ENCODE measurements at places on chromosomes 6 and 20.

DNA sequence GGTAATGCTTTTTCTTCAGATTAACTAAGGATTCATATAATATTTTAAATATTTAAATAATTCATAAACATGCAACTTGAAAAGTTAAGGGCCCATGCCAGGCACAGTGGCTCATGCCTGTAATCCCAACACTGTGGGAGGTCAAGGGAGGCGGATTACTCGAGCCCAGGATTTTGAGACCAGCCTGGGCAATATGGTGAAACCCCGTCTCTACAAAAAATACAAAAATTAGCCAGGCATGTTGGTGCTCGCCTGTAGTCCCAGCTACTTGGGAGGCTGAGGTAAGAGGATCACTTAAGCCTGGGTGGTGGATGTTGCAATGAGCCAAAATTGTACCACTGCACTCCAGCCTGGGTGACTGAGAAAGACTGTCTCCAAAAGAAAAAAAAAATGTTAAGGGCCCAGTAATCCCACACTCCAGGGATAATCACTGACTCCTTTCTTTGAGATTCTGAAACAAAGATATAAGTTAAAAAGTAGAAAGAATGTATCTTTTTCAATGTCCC lies 7.9 kb upstream of the RIN2 start:
- no peak for DNase-seq

- DNase-seq = no peak
Measured at GRCh38 chr6:84796343-84796742, 31.9 kb upstream of the TBX18 start.

GRCh38 chr6:129750360-129750759 lies 40.4 kb upstream of the ARHGAP18 start:
- no peak for DNase-seq

DNA sequence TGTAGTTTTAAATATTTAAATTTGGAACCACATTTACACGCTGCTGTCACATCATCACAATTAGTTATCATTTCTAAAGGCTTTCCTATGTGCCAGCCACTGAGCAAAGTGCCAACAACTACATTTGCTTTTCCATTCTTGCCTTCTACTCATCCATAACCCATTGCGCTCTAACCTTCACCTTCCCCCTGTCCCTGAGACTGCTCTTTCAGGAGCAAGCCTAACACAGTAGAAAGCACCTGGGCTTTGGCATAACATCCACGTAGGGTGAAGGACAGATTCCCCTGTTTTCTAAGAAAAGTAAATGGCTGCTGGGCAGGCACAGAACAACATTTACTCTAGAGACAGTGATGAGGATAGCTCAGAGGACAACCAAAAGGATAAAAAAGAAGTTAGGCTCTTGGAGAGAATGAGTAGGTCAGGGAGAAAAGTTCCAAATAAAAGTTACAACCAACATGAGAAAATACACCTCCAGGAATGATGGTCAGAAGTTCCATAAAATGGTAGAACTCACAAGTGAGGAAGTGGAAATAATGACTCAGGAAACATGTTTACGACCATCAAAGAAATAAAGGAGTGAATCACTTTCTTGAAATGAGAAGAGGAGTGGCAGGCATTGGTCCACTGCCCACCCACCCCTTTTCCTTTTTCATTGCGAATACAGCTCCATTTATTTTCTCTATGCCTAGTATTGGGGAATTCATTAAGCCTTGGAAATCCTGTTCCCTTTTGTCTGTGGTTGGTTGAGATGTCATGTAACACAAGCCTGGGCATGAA lies 77.2 kb downstream of the PFDN4 start:
- DNase-seq = no peak

DNA sequence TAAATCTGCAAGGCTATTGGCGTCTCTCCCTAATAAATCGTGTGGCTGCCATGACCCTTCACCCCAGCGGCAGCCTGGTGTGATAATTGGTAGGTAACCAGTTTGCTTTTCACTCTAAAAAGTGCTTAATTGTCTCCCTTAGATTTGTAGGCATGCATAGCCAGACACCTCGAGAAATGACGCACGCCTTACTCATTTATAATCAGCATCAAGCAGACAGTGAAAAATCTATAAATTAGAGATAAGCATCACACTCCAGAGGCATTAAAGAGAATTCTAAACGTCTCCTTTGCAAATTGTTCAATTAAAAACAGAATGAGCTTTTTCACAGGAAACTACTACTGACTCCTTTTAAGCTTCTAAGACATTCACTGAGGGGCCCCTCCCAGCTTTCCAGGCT lies 110.2 kb upstream of the RPS6KA2 start:
- DNase-seq = no peak

DNA sequence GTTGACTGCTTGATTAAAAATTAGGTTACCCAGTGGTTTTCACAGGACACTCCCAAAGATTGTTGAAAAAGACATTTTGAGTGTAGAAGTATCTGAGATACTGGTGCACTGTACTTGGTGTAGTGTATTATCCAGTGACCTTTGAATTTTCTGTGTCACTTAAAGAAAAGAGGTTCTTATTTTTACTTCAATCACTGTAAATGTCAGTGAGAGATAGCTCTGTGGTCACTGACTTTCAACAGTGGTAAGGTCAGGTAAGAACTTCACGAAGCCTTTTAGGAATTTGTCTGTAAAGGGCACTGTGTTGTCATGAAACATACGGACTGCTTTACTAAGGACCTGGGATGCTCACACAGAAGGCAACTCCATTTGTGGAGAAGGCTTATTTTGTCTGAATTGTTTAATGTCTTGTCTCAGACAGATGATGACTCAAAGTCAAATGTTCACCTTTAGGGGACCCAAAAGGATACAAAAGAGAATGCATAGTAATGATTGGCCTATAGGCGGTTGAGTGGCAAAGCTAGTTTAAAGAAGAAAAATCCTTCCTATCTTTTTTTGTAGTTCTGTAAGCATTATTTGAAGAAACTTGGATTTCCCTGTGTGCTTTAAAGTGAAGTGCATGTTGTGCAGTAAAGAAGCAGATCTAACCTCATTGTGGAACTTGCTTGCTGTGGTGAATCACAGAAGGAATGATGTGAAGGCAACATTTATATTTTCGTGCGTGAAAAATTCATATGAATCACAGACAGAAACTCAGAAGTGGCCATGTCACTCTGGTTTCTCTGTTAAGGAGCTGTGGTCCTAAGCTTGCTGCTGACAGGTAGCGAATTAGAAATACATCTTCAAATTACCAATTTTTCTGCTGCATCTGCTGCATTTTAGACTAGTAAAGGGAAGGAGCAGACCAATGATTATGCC lies 47.3 kb downstream of the ZFAND3 start:
- no peak for DNase-seq

DNA sequence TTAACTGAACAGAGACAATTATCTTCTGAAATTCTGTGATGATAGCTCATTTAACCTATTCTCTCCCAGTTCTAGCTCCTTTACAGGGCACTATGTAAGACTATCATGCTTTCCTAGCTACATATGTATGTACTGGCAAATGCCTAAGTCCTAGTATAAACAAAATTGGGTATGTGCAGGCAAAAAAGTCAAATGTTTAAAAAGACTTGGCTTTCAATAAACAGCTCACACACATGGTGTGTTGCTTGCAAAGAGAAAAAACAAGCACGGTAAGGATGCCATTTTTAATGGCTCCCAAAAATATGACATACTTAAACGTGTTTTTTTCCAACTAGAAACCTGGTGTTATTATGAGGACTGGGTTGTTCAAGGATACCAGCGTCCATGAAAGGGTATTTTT lies 44.8 kb downstream of the TOMM6 start:
- no peak for DNase-seq

DNA sequence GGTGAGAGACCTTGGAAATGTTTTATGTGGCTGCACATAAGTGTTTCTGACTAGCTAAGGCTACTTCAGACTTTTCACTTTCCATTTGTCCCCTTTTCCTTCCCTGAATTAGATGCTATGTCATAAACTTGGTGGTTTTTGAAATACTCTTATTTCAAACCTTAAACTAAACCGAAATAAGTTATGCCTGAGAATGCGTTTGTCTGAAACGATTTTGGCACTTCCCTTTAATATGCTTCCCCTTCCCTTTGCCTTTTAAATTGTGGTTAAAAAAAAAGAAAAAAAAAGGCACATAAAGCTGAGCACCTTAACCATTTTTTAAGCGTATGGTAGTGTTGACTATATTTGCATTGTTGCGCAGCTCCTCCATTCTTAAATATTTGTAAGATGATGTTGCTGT lies 14.3 kb downstream of the ZNF451 start:
- DNase-seq = no peak

- no peak for DNase-seq
Measured at GRCh38 chr20:45034436-45034835, 66.5 kb downstream of the KCNS1 start.

GRCh38 chr6:1346558-1347091 lies 34.7 kb downstream of the FOXQ1 start:
- no peak for DNase-seq

DNA sequence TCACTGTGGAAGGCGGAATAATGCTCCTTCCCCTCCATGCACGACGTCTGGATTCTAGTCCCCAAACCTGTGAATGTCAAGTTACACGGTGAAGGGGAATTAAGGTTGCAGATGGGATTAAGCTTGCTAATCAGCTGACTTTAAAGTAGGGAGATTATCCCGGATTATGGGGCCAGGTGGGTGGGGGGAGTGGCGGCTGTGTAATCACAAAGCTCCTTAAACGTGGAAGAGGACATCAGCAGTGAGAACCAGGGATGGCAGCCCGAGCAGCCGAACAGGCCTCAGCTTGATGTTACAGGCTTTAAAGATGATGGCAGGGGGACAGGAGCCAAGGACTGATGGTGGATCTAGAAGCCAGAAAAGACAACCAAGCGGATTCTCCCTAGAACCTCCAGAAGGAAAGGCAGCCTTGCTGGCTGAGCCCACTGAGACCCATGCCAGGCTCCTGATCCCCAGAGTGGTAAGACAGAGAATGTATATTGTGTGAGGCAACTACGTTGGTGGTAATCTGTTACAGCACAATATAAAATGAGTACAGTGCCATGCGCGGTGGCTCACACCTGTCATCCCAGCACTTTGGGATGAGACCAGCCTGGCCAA lies 117.5 kb downstream of the SCML4 start:
- DNase-seq = no peak

GRCh38 chr6:52574709-52575501 lies 2.0 kb downstream of the TRAM2 start:
- DNase-seq = no peak

DNA sequence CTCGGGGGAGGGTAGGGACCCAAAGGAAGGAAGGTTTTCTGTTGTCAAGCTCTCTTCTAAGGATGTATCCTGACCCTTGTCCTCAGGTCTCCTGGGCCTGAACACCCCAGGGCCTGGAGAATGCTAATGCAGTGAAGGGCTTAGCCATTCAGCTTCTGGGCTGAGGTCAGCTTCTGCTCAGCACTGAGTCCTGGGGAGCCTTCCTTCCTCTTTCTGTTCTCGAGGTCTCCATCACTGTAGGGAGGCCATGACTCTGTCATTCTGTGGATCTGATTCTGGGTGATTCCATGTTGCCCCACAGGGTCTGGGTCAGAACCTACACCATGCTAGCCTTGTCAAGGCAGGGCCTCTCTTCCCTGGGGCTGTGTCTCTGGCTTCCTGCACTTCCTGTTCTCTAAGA lies 712.7 kb downstream of the DHX35 start:
- DNase-seq = no peak

- DNase-seq = no peak
Measured at GRCh38 chr6:67633058-67633457, 1002.0 kb upstream of the ADGRB3 start.

DNA sequence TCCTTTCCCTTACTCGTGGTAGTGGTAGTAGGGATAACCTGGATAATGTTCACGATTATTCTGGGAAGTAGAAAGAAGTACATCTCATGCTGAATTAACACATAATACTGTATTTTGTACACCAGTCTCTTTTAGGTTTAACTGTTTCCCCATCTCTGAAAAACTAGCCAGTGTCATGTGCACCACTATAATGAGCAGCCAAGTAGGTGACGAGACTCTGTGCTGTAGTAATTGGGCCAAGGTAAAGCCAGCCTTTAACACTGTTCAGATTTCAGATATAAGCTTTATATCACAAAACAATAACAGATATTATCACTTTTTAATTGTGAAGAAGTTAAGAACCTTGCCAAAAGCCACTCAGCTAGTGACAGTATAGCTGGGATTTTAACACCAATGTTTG lies 100.9 kb upstream of the ENPP5 start:
- no peak for DNase-seq

DNA sequence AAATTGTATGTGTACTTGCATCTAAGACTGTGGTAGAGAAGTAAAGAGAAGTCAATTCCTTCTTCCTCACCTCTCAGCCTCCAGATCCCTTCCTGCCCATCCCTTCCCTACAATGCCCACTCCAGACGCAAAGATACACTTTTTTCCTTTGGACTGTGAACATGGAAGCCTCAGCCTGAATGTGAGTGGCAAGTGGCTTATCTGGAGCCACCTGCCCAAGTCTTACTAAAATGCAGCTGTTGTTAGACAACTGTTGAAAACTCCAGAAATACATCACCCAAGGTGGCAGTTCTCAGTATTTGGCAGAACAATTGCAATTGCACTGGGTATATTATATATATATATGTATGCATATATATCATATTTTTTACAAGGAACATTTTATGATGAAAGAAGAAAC lies 7.5 kb downstream of the VGLL2 start:
- no peak for DNase-seq

DNA sequence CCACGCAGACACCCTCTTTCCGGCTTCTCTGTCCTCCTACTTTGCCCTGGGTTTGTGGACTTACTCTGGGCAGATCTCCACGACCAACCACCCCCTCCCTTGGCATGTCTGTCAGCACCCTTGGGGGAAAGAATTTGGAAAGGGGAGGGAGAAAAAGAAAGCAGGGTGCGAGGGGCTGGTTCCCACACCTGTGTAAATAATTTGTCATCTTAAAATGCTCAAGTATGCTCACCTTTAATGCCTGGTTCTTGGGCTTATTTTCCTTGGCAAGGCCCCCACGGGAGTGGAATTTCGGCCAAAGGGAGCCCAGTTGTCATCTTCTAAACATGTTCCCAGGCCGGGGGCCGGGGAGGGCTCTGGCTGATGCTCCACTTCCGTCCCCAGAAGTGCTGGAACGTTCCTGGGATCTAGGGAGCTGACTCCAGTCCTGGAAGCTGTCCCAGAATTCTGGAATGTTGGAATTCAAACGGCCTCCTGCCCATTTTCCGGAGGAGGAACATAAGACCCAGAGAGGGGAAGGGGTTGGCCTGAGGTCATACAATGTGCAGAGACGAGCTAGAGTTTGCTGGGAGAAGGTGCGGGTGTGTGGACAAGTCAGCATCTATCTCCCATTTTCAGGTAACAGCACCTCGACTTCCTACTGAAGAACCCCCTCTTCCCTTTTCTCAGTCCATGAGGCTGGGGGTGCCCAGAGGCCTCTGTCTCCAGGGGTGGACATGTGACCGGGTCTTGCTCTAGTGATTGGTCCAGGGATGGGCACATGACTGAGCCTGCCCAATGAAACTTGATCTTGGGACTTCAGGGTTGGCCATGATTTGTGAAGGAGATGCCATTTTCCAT lies 122.3 kb downstream of the CEBPB start:
- peak; percentile 81 for DNase-seq

- DNase-seq = no peak
Measured at GRCh38 chr6:43547222-43547621, 28.6 kb downstream of the XPO5 start.

DNA sequence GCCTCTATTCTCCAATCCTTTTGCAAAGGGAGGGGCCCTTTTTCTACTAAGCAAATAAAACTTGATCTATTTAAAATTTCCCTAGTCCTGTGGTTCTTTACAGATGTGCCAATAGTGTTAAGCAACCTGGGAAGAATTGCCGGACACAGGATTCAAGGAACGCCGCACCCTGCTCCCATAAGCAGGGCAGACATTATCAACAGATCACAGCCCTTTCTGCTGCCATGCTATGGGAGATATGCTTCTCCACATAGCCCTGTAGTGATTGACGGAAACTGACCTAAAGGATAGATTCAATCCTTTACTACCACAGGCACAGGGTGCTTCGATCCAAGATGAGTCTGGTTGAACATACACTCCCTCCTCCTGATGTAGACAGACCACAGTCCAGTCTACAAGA lies 118.4 kb upstream of the TRAF3IP2 start:
- no peak for DNase-seq

Measured in heart left ventricle (tissue), 16 donors.